SK-N-SH treated with all-trans-retinoic acid at 6 μM for 48 hours (cell line): ENCODE measurements at places on chromosomes 11 and 22.

- ATAC-seq, result no peak
Observed at GRCh38 chr11:16806791-16807190, 68.3 kb downstream of the C11orf58 start.

DNA sequence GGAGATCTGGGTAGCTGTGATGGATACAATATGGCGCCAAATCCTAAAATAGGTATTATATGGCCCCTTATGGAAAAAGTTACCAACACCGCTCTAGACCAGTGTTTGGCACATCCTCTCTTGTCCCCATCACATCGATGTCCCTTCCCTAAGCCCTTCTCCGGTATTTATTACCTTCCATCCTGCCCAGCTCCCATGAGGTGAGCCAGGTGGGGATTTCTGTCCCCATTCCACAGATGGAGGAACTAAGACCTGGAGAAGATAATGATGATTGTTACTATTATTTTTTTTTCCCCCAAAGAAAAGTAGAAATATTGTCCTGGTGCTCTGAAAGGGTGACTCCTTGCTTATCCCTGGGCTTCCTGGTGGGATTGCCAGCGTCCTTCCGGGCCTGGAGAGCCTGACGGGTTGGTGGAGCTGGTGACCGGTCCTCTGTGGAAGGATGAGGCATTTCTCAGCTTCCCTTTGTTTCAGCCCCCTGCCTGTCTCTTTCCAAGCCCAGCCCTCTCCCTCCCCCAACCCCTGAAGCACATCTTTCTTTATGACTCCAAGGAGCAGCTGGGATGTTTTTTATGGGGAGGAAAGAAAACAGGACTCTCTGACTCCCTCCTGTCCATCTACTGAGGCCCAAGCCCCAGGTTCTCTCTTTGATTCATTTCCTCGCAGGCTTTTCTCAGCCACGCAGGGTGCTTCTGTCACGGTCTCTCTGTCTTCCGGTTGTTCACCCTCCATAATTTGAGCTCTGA lies 65.4 kb downstream of the TP53I11 start:
- ATAC-seq, result no peak

DNA sequence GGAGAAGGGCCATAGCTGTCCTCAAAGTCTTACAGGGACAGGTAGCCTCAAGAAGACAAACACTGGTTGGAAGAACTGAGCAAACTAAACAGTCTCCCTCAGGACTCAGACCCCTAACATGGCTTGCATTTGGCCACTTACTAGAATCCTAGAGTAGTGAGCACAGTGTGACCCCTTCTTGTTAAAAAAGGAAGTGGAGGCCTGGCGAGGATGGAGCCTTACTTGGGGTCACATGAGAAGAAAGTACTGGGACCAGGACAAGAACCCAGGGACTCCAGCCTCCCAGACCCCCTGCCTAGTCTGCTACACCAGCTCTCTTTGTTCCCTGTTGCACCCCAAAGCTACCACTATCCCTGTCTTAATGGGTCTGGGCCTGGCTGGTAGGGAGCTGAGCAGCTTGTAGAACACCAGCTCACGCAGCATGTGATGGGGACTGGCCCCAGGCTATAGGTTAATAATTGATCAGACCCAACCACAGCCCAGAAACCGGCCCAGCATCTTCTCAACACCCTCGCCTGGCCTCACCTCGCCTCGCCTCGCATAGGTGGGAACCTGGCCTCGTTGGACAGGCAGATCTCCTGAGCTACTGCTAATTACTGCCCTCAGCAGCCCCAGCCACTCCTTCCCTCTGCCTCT lies 17.6 kb downstream of the DGAT2 start:
- no peak for ATAC-seq

- peak; percentile 12 for ATAC-seq
Observed at GRCh38 chr11:528815-529727, 6.3 kb downstream of the HRAS start.

DNA sequence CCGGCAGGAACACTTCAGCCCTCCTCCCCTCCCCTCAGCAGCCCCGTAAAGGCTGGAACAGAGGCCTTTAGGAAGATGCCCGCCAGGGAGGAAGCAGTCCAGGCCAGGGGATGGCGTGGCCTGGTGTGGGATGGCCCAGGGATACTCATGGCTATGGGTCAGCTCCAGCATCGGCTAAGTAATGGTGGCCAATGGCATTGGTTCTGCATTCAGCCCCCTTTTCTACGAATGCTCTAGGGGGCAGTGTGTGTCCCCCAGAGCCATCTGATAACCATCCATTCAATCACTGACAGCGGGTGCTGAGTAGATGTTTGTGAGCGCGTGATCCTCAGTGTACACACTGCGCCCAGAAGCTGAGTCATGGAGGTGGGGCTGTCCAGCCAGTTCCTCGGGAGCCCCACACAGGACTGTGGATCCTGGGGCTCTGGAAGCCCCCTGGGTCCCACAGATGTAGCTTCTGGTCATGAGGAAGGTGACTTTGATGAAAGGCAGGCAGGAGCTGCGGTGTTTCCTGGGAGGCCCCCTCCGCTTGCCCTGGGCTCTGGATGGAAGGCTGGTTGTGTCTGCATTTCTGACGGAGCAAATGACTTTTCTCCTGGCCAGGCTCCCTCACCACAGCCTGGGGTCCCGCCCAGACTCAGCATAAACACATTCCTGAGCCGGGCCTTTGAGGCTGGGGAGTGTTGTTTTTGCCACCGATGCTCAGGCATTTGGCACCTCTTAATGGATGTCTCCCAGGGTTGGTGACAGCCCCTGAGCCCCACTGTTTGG lies 46.5 kb downstream of the FBLN1 start:
- ATAC-seq, result no peak

GRCh38 chr11:116339306-116340098 lies 433.3 kb downstream of the BUD13 start:
- ATAC-seq, result no peak

DNA sequence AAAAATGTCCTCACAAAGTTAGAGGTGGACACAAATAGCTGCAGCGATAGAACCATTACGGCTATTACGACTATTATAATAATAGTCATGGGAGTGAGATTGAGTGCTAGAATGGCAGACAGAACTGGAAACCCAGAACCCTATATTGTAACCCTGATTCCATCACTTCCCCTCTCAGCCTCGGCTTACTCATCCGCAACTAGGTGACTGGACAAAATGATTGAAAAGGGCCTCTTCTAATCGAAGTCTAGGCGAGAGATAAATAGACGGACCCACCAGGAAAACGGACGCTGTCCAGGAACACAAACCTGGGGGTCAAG lies 629 bp downstream of the PSMA1 start:
- ATAC-seq, result peak; percentile 30

GRCh38 chr11:112391086-112391485 lies 130.4 kb upstream of the PLET1 start:
- ATAC-seq, result no peak

DNA sequence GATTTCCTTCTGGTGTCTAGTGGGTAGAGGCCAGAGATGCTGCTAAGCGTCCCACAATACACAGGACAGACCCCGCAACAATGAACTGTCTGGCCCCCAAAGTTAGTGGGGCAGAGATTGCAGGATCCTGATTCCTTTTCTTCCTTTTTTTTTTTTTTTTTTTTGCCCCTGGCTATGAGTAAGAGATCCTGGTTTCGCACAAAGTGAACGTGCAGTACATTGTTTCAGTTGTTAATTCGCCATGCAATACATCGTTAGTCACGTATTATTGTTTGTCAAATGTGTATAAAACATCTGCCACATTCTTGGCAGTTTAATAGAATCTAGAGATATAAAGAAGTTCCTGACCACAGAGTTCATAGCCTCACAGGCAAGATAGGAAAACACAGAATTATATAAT lies 20.2 kb downstream of the ST3GAL4 start:
- ATAC-seq, result no peak

DNA sequence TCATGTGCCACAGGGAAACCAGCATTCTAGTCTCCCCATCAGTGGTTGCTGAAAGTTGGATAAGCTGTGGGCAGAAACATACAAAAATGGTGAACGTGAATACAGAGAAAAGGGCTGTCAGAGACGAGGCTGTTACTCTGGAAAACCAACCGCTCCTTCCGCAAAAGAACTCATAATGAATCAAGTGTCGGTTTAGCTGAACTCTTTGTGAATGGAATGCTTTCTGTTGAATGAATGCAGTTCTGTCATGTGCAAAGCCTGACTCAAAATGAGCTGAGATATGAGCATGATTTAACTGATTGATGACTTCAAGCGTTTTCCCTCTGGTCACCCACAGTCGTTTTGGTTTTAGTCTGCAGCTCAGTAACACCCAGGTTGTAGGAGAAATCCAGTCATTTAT lies 298.3 kb downstream of the ETS1 start:
- ATAC-seq, result no peak

DNA sequence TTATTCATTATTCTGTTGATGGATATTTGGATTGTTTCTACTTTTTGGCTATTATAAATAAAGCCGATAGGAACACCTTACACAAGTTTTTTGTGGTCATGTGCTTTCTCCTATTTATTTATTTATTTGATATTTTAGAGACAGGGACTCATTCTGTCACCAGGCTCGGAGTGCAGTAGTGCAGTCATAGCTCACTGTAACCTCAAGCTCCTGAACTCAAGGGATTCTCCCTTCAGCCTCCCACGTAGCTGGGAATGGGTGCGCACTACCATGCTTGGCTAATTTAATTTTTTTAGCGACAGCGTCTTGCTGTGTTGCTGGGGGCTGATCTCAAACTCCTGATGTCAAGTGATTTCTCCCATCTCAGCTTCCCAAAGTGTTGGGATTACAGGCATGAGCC lies 135.1 kb downstream of the UVRAG start:
- ATAC-seq, result no peak

DNA sequence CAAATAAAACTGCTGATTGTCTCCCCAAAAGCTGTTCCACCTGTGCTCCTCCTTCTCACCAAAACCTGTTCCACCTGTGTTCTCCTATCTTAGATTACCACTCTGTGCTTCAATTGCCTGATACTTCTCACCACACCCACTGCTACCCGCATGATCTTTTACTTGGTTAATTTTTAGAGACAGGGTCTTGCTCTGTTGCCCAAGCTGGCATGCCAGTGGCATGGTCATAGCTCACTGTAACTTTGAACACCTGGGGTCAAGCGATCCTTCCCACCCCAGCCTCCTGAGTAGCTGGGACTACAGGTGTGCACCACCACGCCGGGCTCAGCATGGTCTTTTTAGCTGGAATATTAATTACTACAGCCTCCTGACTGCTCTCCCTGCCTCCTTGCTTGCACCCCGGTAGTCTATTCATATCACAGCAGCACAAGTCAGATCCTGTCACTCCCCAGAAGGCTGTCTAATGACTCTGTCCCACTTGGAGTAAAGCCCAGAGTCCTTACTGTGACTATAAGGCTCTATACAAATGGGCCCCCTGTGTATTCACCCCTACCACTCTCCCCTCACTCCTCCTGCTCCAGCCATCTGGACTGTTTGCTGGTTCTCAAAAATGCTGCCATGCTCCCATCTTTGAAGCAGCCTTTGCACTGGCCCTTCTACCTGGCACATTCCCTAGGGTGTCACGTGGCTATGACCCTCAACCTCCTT lies 3.5 kb downstream of the C11orf91 start:
- no peak for ATAC-seq

DNA sequence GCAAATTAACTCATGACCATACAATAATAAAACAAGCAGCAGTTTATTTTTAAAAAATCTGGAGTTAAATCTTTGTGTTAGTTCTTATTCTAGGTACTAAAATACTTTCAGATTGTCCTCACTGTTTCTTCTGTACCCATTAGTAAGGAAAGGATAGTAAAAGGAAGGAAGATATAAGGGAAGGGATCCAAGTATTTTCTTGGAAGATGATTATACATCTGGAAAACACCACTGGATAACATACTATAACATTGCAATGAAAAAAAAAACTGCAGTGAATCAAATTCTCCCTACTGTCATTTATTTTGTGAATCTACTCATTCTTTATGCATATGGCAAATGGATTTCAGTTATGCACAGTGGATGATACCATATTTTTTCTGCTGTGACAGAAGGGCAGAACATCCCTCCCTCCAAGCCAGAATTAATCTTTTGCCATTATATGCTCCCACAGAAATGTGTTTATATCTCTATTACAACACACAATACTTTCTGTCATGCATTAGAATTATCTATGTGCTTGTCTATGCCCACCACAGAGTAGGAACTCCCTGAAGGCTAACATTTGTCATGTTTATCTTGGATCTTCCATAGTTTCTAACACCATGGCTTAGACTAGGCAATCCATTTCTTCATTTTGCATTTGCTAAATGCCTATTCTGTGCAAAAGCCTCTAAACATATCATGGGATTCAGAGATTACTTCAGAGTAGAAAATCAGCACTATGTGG lies 282.3 kb upstream of the CTSC start:
- ATAC-seq, result no peak

DNA sequence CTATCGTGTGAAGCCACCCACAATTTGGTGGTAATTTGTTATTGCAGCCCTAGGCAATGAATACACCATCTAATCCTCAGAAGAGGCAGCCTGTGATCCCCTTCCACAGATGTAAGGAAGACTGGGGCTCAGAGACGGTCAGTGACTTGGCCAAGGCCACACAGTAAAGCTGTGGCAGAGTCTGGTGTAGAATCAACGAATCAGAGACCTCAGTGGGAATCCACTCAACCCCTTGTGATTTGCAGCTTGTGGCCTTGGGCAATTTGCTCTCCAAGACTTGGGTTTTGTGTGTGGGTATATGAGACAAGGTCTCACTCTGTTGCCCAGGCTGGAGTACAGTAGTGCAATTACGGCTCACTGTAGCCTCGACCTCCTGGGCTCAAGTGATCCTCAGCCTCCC lies 1.9 kb downstream of the LGALS2 start:
- no peak for ATAC-seq

DNA sequence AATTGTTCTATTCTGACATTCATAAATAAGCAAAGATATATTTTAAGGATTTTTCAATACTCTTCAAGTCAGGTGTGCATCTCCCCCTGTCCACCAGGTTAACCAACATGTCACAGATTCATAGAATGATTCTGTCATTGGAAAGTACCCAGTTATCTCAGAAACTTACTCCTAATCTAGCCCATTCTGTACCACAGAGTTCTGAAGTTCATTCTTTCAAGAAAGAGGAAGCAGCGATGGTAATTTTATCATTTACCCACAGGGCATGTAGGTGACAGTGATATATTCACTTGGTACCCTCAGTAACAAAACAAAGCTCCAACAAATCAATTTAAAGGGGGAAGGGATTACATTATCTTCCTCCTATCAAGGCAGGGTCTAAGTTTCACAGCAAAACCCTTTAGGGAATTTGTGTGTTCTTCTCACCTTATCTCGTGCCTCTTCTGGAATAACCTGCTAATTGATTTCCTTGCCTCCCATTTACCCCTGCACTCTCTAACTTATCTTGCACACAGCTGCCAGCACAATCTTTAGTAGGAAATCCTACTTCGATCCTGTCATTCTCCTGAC lies 19.0 kb upstream of the MPPED2 start:
- no peak for ATAC-seq

DNA sequence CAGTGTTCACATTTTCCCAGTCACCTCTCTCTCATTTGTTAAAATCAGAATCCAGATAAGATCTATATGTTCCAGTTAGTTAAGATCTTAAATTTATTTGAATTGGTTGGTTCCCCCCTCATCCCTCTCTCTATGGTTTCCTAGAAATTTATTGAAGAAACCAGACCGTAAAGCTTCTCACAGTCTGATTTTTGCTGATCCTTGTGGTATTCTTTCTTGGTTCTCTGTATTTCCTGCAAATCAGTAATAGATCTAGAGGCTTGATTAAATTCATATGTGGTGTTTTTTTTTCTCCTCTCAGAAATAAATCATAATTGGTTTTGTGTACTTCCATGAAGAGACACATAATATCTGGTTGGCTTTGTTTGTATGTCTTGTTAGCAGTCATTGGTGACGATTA lies 147.5 kb downstream of the TMEM135 start:
- no peak for ATAC-seq

- ATAC-seq, result no peak
Observed at GRCh38 chr11:131423688-131424087, 53.3 kb downstream of the NTM start.
